ENCODE measurements at places on chromosomes 3 and 15.

DNA sequence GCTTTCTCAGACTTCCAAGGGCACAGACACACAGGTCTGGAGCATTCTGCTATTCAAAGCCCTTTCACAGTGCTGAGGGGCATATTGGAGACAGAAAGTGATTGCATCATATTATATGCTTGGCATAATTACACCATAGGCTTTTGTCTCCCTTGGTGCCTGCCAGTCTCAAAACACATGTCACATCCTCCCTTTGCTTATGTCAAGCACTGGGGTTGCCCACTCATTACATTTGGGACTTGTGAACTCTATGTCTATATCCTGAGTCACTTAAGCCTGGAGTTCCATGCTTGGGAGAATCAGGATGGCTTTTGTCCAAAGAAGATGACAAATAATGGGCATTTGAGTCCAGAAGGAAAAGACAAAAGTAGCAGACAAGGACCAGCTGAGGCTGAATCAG lies 12.3 kb upstream of the PDZRN3 start:
- no peak for DNase-seq

DNA sequence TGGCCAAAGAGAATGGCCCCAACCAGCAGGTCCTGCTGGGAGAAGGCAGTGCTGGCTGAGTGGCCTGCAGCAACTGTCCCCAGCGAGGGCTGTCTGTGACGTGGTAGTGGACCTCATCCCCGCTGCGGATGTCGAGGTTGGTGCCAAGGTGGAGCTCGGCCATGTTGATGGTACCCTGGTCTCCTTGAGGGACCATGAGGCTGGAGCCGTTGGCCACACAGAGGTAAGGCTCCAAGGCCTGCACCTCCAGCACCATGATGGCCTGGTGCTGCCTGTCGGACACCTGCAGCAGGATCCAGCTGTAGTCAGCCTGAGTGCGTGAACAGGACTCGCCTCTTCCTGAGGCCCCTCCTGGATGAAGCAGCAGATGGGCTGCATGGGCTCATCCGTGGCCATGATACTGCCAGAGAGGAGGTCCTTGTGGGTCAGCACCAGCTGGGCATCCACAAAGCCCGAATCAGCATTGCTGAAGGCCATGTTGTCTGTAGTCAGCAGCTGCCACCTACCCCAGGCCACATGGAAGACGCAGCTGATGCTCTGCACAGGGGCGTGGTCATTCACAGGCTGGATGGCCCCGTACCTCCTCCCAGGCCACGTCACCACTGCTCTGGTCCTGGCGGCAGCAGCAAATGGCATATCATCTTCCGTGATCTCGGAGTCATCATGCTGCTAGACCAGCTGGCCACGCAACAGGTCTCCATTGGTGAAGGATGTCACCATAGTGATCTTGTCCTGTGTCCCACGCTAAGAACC lies 167.5 kb downstream of the GOLGA6L4 start:
- no peak for DNase-seq

DNA sequence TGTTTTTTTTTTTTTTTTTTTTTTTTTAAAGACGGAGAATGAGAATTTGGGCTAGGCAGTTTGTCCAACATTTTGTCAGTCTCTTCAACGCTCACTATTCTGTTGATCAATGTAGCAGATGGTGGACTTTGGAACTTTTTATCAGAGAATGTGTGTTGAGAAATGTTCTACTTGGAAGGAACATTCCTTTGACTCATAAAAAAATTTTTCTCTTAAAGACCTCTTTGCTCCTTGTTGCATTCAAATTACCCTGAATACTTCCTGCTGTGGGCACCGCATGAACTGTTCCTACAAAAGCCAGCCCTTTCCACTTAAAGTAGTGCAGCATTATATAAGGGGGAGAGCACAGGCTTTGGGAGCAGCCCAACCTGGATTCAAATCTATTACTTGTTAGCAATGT lies 182.9 kb downstream of the AKAP13 start:
- DNase-seq, result no peak

DNA sequence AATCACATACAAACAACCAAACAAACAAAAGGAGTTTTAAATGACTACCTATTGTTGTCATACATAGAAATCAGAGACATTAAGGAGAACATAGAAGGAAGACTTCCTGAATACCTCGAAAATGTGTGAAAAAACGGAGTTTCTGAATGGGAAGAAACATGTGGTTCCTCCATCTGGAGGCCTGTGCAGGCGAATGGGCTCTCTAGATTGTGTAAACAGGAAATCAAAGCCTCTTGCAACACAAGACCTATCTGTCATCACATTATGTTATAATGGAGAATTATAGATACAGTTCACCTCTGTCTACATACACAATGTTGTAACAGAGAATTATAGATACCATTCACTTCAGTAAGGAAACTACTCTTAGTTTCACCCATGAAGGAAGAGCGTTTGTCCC lies 44.1 kb downstream of the RUBCN start:
- DNase-seq, result no peak

DNA sequence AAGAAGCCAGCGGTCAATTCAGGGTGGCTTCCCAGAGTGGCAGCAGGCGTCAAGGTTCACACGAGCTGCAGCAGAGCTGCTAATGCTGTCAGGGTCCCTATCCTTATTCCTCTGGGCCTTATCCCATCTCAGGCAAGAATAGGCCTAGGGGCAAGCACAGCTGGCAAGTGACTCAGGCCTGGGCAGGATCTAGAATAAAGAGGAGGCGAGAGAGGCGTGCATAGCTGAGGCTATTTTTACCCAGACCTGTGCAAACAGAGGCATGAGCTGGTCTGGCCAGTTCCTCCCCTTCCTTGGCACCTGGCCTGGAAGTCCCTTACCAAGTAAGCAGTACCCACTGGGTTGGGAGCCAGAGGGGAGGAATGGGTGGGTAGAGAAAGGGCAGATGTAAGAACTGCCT lies 12.2 kb upstream of the VIPR1 start:
- DNase-seq, result no peak

DNA sequence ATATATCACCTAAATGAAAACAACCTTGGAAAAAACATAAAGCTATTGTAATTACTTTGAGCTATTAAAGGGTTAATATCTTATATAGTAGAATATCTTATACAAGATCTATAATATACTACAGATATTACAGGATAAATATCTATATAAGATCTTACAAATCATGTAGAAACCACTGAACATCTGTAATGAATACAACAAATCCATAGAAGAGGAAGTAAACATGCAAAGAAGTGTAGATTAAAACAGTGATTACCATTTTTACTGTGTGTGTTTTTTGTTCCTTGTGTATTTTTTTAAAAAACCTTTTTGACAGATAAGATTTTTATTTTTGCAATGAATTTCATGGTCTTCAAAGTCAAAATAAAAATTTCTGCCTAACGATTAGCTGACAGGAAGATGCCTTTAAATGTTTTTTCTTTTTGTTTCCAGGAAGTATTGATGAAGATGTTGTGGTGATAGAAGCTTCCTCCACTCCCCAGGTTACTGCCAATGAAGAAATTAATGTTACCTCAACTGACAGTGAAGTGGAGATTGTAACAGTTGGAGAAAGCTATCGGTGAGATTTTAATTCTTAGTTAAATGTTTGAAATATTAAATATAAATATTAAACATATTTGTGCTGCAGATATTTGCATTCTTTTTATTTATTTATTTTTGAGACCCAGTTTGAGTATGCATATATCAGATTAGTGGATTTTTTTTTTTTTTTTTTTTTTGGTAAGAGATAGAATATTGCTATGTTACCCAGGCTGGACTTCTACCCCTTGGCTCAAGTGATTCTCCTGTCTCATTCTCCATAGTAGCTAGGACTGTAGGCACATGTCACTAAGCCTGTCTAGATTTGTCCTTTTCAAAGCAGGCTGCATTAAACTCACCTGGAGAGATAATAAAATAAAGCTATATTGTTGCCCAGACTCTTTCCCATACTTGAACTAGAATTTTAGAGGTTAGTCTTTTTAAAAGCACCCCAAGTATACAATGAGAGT lies 52.8 kb upstream of the CCNB2 start:
- DNase-seq, result no peak
